Glomerular endothelial cell (primary cell): ENCODE measurements at places on chromosomes 5 and 9.

- no peak for DNase-seq
Measured at GRCh38 chr9:74920944-74921626, 31.6 kb downstream of the C9orf40 start.

- no peak for DNase-seq
Measured at GRCh38 chr9:129880654-129881546, 45.6 kb downstream of the USP20 start.

DNA sequence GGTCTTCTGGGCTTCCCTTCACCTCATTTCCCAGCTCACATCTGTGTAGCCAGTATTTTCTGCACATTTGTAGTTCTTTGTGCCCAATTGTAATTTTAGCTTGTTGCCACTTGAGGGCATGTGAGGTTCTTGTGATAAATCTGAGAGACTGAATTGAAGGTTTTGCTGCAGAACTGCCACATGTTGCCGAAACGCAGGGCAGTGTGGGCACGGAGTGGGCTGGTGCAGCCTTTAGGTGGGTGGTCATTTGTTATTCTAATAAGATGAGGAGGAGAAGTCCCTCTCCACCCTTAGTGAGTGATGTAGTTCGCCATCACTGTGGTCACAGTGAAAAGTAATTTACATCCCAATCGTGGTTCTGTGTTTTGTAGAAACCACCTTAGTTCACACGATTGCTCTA, 21.2 kb downstream of the OTULIN start:
- no peak for DNase-seq

- no peak for DNase-seq
Measured at GRCh38 chr5:6370580-6370979, 7.8 kb downstream of the MED10 start.

- no peak for DNase-seq
Measured at GRCh38 chr9:8946461-8946860, 1146.9 kb upstream of the DMAC1 start.

DNA sequence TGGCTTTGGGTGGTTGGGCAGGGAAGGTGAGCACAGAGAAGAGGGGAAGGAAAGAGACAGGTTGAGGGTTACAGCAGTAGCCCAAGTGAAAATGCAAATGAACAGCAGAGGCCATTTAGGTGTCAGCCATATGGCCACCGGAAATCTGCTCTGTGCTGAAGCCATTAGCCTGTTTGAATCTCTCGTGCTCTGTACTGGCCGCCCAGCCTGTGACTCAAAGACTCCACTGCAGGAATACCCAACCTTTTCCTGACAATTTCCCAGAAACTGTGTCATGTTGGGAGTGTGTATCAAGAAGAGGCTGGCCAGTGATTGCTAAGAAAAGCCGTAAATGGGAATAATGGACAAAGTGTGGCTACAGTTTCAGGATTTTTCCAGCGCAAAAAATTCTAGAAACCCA, 35.9 kb upstream of the RAI14 start:
- DNase-seq = no peak

GRCh38 chr9:133139246-133140173, 18.5 kb upstream of the RALGDS start:
- no peak for DNase-seq

GRCh38 chr5:763998-764781, 20.3 kb downstream of the ZDHHC11B start:
- no peak for DNase-seq

DNA sequence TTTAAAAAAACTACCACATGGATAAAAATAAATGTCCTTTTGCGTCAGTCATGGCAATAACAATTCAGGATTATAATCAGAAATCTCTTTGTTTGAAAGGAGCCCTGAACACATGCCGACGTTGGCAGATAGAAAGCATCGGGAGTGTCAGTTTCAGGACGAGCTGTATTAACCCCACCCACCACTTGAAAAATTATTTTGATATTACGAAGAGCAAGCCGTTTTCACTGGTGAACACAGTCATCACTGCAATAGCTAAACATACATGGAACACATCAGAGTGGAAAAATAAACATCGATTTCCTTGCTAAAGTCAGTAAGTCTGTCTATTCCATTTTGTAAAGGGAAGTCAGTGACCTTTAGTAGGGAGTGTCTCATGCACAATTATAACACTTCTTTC, 266.4 kb upstream of the FBXL7 start:
- no peak for DNase-seq

DNA sequence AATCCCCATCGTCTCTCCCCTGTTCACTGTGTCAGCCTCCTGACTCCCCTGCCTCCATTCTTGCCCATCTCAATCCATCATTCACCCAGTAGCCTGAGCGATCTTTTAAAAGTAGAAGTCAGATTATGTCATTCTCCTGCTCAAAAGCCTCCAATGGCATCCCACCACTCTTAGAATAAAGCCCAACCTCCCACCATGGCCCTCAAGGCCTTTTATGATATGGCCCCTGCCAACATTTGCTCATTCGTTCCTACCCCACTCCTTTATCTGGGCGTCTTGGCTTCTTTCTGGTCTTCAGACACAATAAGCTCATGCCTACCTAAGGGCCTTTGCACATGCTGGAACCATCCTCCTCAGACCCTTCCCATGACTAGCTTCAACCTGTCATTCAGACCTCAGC, 35.5 kb upstream of the KCNMB1 start:
- DNase-seq = no peak

GRCh38 chr5:2148312-2149194, 265.8 kb upstream of the IRX4 start:
- DNase-seq = no peak

DNA sequence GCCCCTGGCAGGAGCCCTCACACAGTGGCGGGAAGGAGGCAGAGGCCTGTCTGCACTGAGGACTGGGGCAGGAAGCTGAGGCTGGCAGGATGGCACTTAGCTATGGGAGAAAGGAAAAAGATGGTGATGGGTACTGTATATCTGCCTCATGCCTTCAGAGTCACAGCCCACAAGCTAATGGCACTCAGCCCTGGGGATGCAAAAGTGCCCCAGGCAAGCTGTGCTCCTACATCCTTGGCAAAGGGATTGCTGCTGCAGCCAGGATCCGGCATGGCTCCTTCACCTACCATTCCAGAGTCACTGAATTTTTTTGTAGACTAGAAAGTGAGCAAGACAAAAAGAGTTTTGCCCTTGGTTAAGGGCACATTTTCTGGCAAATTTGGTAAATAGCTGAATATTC, 8.7 kb downstream of the ACSL6 start:
- no peak for DNase-seq

DNA sequence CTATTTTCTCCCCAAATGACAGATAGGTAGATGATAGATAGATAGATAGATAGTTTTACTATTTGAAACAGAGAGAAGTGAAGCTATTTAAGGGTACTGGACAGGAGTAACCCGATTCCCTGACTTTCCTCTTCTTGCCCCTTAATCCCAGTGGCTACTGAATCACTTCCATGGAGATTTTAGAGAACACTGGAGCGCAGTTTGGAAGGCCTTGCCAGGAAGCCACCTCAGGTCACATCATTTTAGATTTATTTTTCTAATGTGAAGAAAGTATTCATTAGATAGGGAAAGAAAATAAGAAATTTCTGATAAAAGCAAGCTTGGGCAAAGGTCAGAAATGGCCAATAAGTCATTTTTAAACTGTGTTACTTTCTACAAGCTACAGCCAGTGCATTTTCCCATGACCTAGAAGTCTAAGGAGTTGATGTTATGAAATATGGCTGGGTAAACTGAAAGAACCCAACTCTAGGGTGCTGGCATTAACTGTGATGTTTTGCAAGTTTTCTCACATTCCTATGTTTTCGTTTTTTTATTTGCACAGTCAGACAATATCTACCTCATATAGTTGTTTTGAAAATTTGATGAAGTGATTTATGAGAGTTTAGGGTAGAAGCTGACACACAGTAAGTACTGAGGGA, 544.7 kb upstream of the PTGER4 start:
- no peak for DNase-seq

DNA sequence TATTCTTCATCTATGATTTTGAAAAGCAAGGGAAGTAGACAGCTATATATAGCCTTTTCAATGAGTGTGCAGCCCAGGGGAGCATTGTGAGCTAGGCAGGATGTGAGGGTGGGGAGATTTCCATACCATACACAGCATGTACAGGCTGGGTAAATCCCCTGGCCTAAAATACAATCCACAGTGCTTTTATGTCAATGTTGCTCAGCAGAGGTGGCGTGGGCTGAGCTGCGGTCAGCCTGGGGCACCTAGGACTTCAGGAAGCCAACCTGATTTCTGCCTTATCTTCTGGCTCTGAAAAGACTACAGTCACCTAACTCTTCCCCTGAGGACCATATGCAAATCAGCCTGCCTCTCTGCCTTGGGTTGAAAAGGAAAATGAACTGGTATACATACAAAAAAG, 6.3 kb upstream of the GARIN3 start:
- no peak for DNase-seq

DNA sequence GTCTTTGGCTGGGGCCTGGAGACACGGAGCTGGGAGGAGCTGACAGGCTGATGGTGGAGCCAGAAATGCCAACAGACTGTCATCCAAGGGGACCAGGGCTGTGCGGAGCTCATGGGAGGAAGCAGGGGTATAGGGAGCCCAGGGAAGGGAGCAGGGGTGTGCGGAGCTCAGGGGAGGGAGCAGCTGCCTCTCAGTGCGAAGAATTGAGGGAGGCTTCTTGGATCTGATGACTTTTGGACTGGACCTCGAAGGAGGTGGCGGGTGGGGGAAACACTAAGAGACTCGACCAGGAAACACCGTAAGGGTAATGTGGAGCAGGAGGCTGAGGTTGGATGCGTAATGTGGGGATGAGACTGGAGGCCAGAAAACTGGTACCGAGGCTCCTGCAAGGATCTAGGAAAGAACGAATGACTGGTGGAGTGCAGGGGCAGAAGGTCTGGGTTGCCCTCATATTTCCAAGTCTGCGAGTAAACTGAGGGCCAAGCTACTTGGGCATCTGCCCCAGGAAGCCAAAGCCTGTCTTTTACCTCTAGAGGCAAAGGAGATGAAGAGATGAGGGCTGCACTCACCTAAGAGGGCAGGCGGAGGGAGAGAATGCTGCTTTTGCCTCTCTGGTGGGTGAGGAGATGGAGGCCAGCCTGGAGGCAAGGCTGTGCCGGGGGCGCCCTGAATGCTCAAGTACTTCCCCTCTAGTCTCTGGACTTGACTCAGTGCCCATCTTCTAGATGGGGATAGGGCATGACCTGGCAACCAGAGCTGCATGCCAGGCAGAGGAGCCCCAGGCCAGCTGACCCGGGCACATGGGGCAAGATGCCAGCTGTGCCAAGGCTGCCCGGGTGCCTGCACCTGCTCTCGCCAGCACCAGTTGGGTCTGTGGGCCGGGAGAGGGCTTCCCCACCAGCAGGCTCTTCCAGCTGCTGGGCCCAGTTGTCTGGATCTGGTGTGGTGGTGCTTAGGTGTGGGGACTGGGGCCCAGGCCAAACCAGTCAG, 2.3 kb downstream of the PTGS1 start:
- no peak for DNase-seq

DNA sequence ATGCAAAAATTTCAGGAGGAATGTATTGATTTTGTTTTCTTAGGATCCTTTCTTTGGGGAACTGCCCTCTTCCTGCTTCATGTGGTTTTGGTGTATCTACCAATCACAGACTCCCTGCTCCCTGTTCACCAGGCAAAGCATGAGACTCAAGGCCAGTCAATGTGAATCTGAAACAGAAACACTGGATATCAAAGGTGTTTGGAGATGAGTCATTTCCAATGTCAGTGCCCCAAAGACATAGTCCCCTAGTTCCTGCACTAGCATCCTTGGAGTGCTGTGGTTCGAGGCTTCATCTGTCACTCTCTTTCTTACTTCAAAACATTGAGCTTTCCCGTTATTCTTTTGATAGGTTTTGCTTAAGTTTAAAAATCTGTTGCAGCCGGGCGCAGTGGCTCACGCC, 8.1 kb downstream of the PPP3R2 start:
- DNase-seq = no peak

DNA sequence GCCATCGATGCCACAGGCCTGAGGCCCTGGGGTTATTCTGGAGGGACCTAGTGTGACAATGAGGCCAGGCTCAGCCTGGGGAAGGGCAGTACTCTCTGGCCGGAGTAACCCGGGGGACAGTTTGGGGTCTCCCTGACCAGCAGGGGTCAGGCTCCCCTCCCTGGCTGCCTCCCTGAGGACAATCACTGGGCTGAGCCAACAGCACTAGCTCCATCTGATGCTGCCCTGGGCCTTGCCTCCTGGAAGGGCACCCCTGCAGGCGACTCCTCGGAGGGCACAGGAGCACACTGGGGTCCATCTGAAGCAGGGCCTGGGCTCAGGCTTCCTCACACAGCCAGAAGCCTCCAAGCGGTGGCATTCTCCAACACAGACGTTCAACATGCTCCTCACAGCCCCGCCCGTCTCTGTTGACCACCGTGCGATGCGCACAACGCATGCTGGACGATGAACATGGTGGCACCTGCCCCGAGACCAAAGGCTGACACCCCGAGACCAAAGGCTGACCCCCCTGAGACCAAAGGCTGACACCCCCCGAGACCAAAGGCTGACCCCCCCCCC, 68.3 kb downstream of the ADAMTS2 start:
- no peak for DNase-seq

DNA sequence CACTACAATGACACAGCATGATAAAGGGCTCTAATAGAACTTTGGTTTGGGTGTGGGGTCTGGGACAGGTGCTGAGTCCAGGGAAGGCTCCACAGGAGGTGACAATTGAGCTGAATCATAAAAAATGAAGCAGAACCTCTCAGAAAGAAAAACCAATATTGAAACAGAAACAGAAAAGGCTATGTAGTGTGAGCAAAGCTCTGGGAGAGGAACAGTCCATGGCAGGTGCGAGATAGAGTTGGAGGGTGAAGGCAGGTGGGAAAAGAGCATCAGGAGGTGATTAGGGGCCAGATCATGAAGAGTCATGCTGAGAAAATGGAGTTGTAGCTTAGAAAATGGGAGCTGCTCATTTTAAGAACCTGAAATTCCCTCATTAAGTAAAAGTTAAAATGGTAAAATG, 164.9 kb downstream of the KCTD16 start:
- no peak for DNase-seq

DNA sequence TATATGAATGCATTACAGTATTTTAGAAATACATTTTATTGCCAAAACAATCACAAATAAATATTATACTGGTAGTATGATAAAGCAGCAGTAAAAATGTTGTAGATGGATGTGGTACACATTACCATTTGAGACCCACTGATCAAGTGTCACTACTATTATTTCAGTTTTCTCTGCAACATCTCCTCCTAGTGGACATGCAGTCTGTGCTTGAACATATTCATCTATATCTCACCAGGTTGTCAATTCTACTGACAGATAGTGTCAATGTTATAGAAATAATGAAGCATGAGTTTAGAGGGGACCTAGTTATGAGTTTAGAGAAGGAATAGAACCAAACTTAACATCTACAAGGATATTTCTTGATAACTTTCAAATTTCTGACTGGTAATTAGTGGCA, 39.2 kb upstream of the ELOVL7 start:
- DNase-seq = no peak

DNA sequence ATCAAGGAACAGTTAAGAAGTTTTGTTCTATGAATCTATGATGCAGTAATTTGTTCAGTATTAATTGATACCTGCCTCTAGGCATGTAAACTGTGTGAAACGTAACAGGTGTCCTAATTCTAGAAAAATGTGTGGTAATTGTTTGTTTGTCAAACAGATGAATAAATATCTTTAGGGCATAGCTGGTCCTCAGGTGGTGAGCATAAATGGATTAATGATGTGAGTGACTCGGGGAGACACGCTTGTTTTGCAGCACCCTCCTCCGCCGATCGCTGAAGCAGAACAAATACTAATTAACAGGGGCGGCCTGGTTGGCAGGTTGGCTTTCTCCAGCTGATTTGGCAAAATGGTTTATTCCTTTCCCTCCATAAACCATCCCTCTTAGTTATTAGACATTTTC, 88.8 kb downstream of the TLE4 start:
- no peak for DNase-seq

- DNase-seq = no peak
Measured at GRCh38 chr9:73269430-73270101, 117.9 kb downstream of the ANXA1 start.
